Right lobe of liver (tissue), 6 donors: ENCODE measurements at places on chromosomes 5 and 9. TPM values are rescaled to one million over a fixed set of nuclear protein-coding genes. Genes with fewer than 3 reads are reported as not detected.

GRCh38 chr5:146068206-146068605 is 37.2 kb downstream of the PLAC8L1 start:
- no peaks in the 10 kb centered on the region for H3K36me3 ChIP-seq
- H3K27ac ChIP-seq: no peak overlapping the region
- H3K4me3 ChIP-seq: no peak overlapping the region
- no peak for DNase-seq
- no peaks in the 10 kb centered on the region for H3K27me3 ChIP-seq

- H3K36me3 ChIP-seq: no peaks in the 10 kb centered on the region
- H3K4me3 ChIP-seq: no peak overlapping the region
- H3K4me1 ChIP-seq: no peaks in the 10 kb centered on the region
- H3K27ac ChIP-seq: no peak overlapping the region
- H3K27me3 ChIP-seq: no peaks in the 10 kb centered on the region
- no peak for DNase-seq
Measured at GRCh38 chr9:24721621-24722020, 175.9 kb upstream of the IZUMO3 start.

- no peak overlapping the region for H3K4me3 ChIP-seq
- no peaks in the 10 kb centered on the region for H3K4me1 ChIP-seq
- H3K36me3 ChIP-seq: peaks cover 36% of the 10 kb centered on the region
- H3K27ac ChIP-seq: no peak overlapping the region
- H3K27me3 ChIP-seq: no peaks in the 10 kb centered on the region
Measured at GRCh38 chr5:463952-464351, 21.0 kb downstream of the EXOC3 start.

DNA sequence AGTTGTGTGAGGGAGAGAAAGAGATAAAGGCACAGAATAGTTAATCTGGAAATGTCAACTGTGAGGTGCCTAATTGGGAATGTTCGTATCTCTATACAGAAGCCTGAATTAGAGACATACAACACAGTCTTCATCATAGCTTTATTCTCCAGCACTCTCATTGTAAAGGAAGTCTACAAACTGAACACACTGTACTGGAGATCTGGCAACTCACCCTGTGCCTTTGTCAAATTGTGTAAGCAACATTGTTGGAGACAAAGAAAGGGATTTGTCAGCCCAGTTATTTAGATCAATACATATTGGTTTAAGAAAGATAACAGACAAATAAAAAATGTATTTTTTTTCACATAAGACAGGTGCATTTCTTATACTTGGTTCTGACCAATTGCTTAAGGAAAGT is 832.9 kb upstream of the DMAC1 start:
- H3K27me3 ChIP-seq: no peaks in the 10 kb centered on the region
- H3K36me3 ChIP-seq: no peaks in the 10 kb centered on the region
- no peak for DNase-seq

GRCh38 chr9:99966716-99967115 is 60.3 kb downstream of the STX17 start:
- no peaks in the 10 kb centered on the region for H3K4me1 ChIP-seq
- no peak for DNase-seq
- H3K4me3 ChIP-seq: no peak overlapping the region
- peaks cover 8% of the 10 kb centered on the region for H3K36me3 ChIP-seq
- H3K27ac ChIP-seq: no peak overlapping the region

- no peaks in the 10 kb centered on the region for H3K27me3 ChIP-seq
- H3K4me1 ChIP-seq: peaks cover 48% of the 10 kb centered on the region
- no peaks in the 10 kb centered on the region for H3K36me3 ChIP-seq
- no peak overlapping the region for H3K4me3 ChIP-seq
Measured at GRCh38 chr9:83625178-83625577, 2.2 kb downstream of the IDNK start.

GRCh38 chr9:24479361-24480059 is 66.2 kb downstream of the IZUMO3 start:
- DNase-seq: no peak
- H3K36me3 ChIP-seq: no peaks in the 10 kb centered on the region
- no peaks in the 10 kb centered on the region for H3K27me3 ChIP-seq
- H3K27ac ChIP-seq: no peak overlapping the region

GRCh38 chr5:133247881-133248624 is 196.2 kb downstream of the HSPA4 start:
- H3K4me1 ChIP-seq: no peaks in the 10 kb centered on the region
- no peaks in the 10 kb centered on the region for H3K27me3 ChIP-seq
- H3K27ac ChIP-seq: no peak overlapping the region
- no peak overlapping the region for H3K4me3 ChIP-seq

DNA sequence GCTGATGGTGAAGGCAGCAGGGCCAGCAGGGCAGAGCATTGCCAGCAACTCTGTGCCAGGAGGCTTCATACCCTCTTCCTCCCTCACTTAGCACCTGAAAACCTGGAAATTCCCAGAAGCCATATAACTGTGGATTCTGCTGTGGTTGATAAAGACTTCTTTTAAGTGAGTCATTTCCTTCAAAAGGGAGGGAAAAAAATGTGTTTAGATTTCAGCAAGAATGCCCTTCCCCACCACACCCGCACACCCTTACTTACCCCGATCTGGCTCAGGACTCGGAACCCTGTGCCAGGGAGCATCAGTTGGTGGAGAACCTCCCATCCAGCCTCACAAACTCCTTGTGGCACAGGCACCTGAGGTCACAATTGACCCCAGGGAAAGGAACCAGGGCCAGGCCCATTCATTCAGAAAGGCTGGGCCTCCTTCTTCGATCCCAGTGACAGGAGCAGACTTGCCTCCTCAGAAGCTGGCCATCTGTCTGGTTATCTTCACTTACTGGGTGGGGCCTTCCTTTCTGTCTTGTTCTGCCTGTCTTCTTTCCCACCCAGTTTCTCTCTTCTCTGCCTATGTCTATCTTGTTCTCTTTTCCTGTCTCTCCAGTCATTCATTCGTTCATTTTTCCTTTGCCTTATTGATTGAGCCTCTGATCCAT is 62.6 kb downstream of the PLAC8L1 start:
- no peaks in the 10 kb centered on the region for H3K4me1 ChIP-seq
- no peak overlapping the region for H3K27ac ChIP-seq
- no peaks in the 10 kb centered on the region for H3K36me3 ChIP-seq
- H3K4me3 ChIP-seq: no peak overlapping the region

DNA sequence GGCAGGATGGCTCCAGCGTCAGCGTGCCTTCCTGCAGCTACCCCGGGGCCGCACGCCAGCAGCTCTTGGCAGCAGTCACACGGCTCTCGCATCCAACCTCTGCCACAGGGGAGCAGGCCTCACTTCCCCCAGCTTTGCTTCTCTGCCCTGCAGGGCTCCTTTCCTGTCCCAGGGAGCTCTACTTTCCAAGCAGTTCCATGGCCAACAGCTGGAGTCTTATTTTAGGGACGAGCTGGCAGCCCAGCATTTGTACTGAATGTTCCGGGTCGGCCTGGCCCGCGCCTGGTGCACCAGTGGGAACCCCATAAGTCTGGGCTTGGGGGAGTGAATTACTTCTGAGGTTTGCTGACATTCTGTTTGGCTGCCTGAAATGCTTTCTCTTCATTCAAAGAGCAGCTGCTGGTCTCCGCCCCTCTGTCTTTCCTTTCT is 34.6 kb downstream of the GADD45G start:
- no peaks in the 10 kb centered on the region for H3K36me3 ChIP-seq
- H3K4me1 ChIP-seq: no peaks in the 10 kb centered on the region
- H3K4me3 ChIP-seq: no peak overlapping the region

DNA sequence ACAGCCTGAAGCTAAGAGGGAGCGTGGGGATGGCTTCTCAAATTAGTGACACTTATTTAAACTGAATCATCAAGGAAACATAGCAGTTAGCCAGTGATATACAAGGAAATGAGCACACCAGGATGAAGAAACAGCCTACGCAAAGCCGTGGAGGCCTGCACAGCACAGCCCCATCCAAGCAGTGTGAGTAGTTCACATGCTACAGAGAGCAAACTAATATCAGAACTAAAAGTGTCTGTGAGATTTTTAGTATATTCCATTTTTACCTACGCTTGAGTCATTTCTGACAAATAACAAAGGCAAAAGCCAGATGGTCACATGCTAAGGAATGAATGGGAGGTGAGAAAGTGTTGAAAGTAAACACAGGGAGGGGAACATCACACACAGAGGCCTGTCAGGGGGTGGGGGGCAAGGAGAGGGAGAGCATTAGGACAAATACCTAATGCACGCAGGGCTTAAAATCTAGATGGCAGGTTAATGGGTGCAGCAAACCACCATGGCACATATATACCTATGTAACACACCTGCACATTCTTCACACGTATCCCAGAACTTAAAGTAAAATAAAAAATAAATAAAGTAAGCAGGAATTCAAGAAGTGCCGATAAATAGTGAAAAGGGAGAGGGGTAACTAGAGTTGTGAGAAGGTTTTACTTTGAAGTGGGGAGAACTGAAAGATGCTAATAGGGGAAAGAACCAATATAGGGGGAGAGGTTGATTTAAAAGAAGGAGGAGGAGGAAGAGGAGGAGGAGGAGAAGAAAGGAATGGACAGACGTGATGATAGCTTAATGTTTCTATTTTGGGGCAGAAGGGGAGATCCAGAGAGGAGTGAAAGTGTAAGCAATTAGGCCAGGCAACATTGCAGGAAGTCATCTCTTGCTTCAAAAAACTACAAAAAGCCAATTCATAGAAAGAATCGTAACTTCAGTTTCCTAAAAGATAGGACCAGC is 100.9 kb upstream of the PTGER4 start:
- no peak for DNase-seq
- no peaks in the 10 kb centered on the region for H3K27me3 ChIP-seq
- H3K4me3 ChIP-seq: no peak overlapping the region
- no peaks in the 10 kb centered on the region for H3K36me3 ChIP-seq

OBP2B gene
- not detected for total RNA-seq

PTGER4 gene
- total RNA-seq: 4.4 TPM

LCN6 gene
- total RNA-seq: not detected

FGF18 gene
- total RNA-seq: 0.12 TPM

PCDHA9 gene
- total RNA-seq: not detected
